Activated T-helper 1 cell treated with Interleukin-2 at 50 U/mL for 16 hours (primary cell): ENCODE measurements at places on chromosomes 12 and 14.
A peak's percentile ranks its signal among the peaks of the same experiment; 100 is the strongest.

DNA sequence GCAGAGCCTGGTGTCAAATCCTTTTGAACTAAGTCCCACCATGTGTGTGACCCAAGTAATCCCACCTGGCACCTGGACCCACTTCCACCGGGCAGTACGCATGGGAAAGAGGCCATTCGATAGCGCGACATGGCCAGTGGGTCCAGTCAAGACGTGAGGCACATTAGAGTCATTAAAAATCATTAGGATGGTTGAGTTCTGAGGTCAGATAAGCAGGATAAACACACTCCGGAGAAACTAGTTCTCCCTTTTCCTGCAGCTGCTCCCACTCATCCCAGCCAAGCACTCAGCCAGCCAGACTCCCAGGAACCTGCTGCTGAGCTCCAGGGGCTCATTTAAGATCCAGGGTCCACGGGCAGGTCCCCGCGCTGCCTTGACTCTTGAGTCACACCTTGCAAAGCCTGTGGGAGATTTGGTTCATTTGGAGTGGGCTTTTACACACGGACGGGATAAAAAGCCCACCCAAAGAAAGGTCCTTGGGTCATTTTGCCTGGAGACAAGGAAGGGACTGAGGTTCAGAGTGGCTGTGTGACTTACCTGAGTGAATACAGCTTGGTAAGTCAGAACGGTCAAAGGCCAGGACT lies 313.9 kb downstream of the BCL11B start:
- DNase-seq = no peak

DNA sequence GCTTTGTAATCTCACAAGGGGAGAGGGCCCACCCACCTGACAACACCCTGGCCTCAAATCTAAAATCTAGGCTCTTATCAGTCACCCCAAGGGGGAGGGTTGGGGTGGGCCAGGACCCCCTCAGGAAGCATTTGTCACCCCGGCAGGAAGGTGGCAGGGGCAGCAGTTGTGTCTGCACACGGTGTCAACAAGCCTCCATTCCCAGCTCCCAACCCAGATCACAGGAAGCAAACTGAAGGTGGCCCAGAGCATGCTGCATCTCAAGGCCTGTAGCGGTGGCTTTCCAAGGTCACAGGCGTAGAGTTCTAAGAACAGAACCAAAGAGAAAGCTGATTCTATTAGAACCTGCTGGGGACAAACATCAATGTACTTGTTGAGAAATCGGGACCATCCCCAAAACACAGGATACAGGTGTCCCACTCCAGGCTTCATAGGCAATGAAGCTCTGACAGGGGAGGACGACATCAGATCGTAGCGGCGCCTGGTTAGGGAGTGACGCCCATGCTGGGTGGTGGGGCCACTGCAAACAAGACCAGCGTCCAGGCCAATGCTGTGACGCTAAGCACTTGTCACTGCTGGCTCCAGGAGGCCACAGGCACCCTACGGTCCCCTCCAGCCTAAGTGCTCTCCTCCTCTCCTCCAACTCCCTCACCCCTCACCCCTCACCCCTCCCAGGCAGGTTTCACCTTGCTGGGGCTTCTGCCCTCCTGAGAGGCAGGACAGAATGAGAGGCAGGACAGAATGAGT lies 52.9 kb downstream of the CCDC88C start:
- DNase-seq = no peak

- no peak for DNase-seq
These were observed 260.5 kb downstream of the ADAMTS20 start for GRCh38 chr12:43291516-43291915.

DNA sequence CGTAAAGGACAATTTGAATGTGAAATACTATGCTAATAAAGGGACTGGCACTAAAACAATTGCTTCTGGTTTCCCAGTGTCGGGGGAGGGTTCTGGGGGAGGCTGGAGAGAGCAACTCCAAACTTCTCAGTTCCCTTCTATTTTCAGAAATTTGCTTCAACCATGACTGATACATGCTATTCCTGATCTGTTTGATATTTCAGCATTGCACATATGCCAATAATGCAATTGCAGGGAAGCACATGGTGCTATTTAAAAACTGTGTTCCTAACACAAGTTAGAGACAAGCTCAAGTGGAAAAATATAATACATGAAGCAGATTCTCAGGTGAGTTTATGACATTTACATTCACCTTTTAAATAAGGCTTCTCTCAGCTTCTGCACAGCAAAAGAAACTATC lies 188.9 kb downstream of the RIMBP2 start:
- DNase-seq = no peak

DNA sequence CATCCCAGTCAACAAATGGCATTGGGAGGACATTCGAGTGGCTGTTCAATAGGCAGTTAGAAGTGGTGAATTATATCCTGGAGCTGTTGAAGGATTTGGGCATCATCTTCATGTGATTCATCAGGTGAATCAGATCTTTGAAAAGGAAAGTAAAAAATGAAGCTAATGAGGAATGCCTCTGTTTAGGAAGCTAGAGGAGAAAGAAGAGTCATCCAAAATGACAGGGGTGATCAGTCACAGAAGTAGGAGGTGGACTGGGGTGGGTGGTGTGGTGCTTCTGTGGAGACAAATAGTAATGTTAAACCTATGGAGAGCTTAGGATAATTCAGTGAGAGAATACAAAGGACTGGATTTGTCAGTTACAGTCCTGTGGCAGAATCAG lies 32.7 kb downstream of the DIP2B start:
- no peak for DNase-seq

GRCh38 chr14:65847075-65847847 lies 434.7 kb downstream of the FUT8 start:
- peak; percentile 50 for DNase-seq

- DNase-seq = no peak
These were observed 480.7 kb downstream of the RPS29 start for GRCh38 chr14:49105512-49105911.

DNA sequence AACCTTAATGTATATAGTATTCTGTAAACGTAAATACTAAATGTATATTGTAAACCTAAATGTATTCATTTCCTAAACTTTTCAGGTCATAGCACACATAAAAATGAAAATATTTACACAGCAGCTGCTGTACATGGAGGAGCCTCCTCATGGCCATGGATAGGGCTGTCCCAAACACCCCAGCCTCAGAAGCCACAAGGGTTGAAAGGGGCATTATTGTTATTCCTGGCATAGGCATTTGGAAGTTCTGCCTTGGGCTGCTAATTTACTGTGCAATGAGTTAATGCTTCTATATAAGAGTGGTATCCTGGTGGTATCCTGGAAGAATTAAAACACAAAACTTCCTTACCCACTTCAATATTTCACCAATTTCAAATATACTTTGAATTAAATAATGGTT lies 159.4 kb downstream of the SLC5A8 start:
- DNase-seq = no peak

- no peak for DNase-seq
These were observed 68.0 kb upstream of the FBXO33 start for GRCh38 chr14:39500253-39500652.

DNA sequence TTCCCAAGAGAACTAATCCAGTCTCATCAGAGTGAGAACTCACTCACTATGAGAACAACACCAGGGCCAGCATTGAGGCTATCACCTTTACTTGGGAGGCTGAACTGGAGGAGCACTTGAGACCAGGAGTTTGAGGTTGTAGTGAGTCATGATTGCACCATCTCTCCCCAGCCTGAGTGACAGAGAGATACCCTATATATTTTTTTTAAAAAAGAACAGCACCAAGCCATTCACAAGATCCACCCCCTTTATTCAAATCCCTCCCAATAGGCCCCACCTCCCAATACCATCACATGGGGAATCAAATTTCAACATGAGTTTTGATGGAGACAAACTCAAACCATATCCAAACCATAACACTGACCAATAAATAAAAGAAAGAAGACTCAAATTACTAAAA lies 3.7 kb upstream of the TMX1 start:
- no peak for DNase-seq

GRCh38 chr12:120072472-120073249 lies 43.9 kb downstream of the RAB35 start:
- no peak for DNase-seq

- no peak for DNase-seq
These were observed 15.5 kb upstream of the IRF2BPL start for GRCh38 chr14:77043984-77044485.

- no peak for DNase-seq
These were observed 200.3 kb upstream of the DIO3 start for GRCh38 chr14:101361044-101361443.

DNA sequence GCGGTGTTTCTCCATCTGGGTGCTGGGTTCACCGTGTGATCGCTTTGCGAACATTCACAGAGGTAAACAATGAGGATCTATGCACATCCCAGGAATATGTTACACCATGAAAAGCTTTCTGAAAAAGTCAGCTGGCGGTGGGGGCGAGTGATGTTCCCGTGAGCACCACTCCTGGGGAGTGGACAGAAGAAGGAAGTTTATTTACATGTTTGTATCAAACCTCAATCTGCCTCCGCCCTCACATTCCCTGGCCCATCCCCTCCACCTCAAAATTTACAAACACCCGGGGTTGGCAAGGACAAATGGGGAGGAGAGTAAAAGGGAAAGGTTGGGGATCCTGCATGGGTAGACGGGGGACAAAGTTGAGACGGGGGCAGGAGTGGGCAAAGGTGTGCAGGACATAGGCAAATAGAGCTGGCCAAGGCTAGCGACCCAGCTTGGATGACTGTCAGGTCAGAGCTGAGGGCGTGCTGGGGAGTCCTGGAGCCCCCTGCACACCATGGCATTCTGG lies 6.9 kb downstream of the TNFRSF1A start:
- no peak for DNase-seq

DNA sequence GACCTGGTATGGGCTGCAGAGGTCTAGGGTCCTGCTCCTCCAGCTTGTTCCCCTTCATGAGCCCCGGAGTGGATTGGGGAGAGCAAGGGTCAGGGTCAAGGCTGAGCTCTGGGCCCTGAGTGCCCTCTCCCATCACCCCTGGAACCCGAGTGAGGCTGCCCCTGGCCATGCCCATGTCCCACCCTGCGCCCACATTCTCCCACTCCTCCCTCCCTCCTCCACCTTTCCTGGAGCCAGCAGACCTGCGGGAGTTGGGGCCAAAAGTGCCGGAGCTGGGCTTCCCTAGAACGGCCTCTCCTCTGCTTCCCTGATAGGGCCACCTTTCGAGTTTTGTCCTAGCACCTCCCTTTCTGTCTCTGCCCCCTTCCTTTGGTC lies 590 bp downstream of the SCNN1A start:
- no peak for DNase-seq

GRCh38 chr12:40946612-40947194 lies 241.4 kb upstream of the PDZRN4 start:
- no peak for DNase-seq

GRCh38 chr14:76131071-76131965 lies 20.4 kb upstream of the GPATCH2L start:
- no peak for DNase-seq

- DNase-seq = no peak
These were observed 354.0 kb downstream of the ALG10 start for GRCh38 chr12:34376133-34376799.

GRCh38 chr12:48883305-48884161 lies 17.9 kb upstream of the RND1 start:
- no peak for DNase-seq

DNA sequence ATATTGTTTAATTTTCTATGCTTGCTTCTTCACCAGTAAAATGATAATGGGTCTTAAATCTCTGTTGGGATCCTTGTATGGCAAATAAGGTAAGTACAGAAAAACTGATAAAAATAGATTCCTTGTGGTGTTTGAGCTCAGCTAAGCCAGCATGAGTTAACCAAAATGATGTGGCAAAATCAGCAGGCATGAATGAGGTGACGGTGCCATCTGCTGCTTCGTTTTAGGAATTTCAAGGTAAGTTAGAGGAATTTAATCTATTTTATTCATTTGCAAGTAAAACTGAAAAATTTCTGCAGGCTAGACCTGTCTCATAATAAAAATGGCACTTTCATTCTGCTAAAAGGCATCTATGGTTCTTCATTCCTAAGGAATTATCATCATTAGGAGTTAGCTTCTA lies 10.0 kb upstream of the CLEC7A start:
- peak; percentile 1 for DNase-seq

GRCh38 chr12:72448089-72448488 lies 175.9 kb downstream of the TRHDE start:
- DNase-seq = no peak

DNA sequence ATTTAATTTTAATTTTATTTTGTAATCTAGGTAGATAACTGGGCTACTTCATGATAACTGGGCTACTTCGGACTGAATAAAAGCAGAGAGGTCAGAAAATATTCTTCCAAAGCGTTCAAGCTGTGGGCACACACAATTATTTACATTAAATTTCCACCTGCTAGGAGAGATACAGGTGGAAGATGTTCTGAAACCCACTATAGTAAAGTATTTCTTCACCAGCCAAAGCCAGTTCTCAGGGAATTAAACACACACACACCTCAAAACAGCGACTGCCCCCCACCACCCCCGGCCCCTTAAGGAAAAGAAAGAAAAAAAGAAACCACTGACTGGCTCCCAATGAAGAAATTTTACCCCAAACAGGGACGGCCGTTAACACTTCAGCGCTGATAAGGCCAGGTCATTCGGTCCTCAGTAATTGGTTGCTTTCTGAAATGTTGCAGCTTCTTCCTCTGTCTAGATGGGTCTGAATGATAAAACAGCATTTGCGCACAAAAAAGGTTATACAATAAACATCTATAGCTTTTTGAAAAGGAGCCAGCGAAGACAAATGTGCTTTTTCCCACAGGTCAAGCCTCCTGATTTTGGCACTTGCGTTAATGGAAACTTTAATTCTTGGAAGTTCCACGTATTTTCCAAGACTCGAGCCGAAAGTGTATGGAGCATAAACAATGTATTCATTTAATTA lies 771 bp upstream of the KCNJ8 start:
- DNase-seq = no peak

DNA sequence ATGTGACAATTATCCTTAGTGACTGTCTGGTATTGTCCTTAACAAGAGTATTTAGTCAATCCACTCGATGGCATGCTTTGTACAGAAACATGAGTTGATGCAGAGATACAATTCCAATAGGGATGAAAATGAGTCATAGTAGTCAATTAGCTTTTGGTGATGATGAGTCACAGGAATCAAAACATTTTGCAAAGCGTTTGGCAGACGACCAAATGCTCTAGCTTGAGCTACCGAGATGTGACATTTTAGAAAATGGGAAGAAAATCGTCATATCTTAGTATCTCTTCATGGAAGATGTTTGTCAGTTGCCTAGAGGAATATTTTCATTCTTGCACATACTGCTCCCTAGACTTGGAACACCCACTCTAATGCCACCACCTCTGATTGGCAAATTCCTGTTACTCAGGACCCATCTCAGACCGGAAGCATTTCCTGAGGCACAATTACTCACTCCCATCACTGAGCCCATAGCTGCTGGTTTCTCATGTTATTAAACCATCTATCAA lies 95.0 kb downstream of the LMNTD1 start:
- no peak for DNase-seq

- no peak for DNase-seq
These were observed 84.6 kb downstream of the GARIN6 start for GRCh38 chr12:99732131-99732530.
